RPMI7951 (cell line): ENCODE measurements at places on chromosomes 5 and 9.

GRCh38 chr5:120803282-120803681, 339.2 kb downstream of the PRR16 start:
- DNase-seq, result peak; percentile 14

- DNase-seq, result no peak
Measured at GRCh38 chr9:89304834-89305188, 6.2 kb upstream of the CKS2 start.

GRCh38 chr5:141783005-141783946, 94.9 kb downstream of the PCDH1 start:
- DNase-seq, result no peak

DNA sequence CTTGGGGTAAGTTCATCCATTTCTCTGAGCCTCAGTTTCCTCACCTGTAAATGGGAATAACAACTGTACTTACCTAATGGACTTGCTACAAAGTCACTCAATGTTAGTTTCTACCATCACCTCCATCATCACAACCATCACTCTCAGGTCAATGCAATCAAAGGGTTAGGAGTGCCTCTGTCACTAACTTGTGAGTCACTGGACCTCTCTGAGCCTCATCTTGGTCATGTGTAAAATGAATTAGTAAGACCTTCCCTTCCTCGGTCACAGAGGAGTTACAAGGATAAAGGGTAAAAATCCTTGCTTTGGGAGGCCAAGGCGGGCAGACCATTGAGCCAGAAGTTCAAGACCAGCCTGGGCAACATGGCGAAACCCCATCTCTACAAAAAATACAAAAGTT, 12.8 kb downstream of the FABP6 start:
- DNase-seq, result no peak

- no peak for DNase-seq
Measured at GRCh38 chr9:137253717-137254623, 1.2 kb upstream of the NELFB start.

- DNase-seq, result peak; percentile 11
Measured at GRCh38 chr5:154477382-154478223, 424 bp downstream of the HAND1 start.
